CD4-positive, alpha-beta T cell treated with Interleukin-6 for 4 hours (primary cell): ENCODE measurements at places on chromosomes 4 and X.

DNA sequence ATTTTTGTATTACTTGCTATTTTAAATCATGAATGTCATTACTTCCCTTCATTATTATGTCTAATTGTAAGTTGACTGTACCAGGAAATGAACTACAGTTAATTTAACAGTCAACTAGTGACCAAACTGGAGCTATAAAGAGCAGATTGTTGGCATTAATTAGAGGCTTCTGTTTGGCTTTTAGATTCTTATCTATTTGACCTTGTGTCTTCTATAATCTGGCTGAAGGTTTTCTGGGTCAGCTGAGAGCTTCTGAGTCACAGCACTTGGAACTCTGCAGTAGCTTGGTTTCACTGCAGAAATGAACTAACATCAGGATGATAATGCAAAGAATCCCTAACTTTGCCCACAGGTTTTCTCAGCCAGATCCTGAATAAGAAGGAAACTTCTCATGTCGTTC lies 169.2 kb upstream of the LEF1 start:
- DNase-seq = no peak

DNA sequence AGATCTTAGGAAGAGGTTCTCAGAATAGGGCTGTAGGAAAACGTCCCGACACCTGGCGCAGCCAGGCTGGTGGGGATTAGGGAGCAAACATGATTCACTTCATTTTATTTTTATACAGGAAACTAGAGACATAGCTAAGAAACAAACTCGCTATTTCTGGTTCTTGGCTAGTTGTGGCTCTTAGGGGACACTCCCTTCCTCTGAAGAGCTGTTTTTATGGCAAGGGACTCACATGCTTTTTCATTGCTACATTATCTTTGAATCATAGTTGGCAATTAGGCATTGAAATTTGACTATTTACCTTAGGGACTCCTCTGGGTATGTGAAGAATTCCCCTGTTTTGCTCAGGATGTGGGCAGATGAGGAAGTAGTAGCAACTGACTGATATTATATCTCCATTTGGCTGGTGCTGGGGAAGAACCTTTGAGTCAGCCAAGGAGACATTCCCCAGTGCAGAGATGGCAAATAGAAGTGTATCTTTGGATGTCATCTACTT lies 174.5 kb downstream of the SMIM20 start:
- peak; percentile 16 for DNase-seq

GRCh38 chr4:101393256-101393655 lies 45.9 kb upstream of the PPP3CA start:
- no peak for DNase-seq

DNA sequence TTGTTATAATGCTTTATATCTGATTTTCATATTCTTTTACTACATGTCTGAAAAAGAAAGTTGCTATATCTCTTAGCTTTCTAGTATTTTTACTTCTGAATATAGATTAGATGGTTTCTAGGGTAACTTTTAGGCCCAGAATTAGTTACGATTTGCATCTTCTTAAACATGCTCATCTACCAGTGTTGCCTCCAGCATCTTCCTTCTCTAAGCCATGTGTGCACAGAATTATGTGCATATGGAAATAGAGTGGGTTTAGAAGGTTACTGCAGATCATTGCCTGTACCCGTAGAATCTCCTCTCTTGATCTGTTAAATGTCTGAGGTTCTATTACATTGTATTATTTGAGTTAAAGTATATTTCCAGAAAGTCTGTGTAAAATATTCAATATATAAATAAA lies 2.5 kb upstream of the TDO2 start:
- no peak for DNase-seq

DNA sequence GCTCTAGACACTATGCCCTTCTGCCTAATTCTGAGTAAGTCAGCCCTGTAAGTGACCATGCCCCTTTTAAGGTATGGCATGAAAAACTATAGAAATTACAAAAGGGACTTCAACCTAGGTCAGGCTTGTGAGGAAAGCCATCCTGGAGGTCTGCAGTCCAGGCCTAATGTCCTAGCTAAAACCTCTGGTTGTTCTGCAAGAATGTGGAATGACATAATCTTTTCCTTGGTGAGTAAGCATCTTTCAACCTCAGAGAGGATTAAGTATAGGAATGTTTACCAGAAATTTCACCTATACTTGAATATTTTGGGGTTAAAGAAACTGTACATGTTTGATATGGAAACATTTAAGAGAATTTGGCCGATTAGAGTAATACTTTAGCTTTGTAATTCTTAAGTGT lies 23.8 kb upstream of the HPSE start:
- DNase-seq = no peak

DNA sequence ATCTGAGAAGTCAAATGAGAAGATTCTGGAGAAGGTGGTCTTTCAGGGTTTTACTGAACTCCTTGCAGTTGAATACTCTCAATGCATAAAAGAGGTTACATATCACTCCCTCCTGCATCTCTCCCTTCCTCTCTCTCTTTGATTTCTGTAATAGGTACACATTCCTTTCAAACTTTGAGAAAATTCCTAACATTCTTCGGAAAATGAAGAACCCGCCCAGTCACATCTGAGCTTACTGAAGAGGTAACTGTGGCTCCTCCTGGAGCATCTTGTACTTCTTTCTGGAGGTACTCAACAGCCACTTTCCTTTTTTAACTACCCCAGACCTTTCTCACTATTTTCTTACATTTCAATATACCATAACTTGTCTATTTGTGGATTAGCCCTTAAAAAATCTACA lies 24.7 kb downstream of the NDST3 start:
- no peak for DNase-seq

GRCh38 chr4:165724786-165725185 lies 148.3 kb upstream of the TLL1 start:
- DNase-seq = no peak

- no peak for DNase-seq
Measured at GRCh38 chr4:53852343-53852742, 212.1 kb downstream of the CHIC2 start.

DNA sequence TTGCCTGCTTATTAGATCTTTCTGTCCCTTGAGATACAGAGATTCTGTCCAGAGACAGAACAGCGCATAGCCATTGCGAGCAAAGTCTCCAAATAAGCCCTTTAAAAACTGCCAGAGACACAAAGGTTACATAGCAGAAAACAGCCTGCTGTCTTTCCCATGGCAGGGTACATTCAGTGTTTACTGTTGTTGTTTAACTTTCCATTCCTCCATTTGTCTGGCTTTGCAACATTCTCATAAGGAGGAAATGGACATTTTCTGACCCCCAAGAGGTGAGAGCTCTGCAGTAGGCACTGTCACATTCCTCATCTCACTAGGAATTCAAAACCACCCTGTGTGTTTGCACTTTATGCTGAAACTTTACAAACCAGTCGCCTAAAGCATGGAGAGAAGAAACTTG lies 48.3 kb downstream of the PDE5A start:
- DNase-seq = no peak

- DNase-seq = no peak
Measured at GRCh38 chr4:165877286-165877685, 4.2 kb downstream of the TLL1 start.

GRCh38 chr4:139798456-139798855 lies 132.8 kb downstream of the MGST2 start:
- DNase-seq = no peak

GRCh38 chr4:22389240-22389870 lies 126.5 kb downstream of the ADGRA3 start:
- DNase-seq = peak; percentile 35

- DNase-seq = no peak
Measured at GRCh38 chr4:158020734-158021346, 152.0 kb downstream of the GASK1B start.

DNA sequence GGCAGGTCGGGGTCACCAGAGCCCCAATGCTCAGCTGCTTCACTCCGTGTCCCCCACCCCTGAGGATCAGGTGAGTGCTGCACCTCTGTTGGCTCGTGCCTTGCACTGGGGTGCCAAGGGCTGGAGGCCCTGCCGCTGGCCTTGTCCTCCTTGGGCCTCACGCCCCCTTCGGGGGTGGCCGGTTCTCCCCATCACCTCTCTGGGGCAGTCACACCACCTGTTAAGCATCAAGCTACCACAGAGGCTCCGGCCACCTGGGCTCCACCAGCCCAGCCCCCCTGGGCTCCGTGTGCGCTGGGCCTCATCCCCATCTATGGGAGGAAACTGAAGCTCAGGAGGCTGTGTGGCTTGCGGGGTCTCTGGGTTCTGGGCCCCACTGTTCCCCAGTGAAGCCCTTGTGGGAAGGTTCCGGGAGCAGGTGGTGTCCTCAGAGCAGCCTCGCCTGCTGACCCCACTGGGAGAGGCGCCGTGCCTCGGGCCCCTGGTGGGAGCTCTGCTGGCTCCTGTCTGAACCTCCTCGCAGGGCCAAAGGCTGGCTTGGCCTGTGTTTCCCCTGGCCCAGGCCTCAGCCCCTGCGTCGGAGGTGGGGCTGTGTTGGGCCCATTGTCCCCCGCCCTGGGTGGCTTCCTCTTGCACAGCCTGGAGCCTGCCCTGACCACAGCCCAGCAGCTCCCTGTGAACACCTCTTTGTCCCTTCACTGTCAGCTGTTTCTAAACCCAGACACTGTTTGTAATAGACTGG lies 30.8 kb downstream of the DOK7 start:
- no peak for DNase-seq

GRCh38 chr4:11297201-11297600 lies 131.5 kb downstream of the HS3ST1 start:
- DNase-seq = no peak

DNA sequence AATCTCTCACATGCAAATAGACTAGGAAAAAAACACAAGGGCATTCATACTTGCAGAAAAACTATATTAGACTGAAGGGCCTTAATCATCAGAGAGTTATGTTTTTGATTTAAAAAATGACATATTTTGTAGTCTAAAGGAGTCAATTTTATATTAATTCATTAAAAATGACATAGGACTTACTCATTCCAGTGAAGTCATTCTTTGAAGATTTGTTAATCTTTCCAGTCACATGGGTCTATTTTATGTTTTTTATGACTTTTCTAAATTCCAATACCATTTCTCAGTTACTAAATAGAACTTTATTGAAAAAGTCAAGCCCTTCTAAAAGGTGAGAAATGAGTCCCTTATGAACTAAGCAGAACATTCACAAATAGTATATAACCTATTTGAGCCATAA lies 743.8 kb upstream of the INTU start:
- no peak for DNase-seq

- no peak for DNase-seq
Measured at GRCh38 chr4:55830716-55831115, 11.1 kb downstream of the EXOC1L start.

GRCh38 chr4:103137446-103137827 lies 37.8 kb upstream of the BDH2 start:
- no peak for DNase-seq

- no peak for DNase-seq
Measured at GRCh38 chr4:79421483-79421882, 13.5 kb upstream of the GK2 start.
